NCI-H187 treated with DMSO at 0.1 percent for 48 hours (cell line): ENCODE measurements at places on chromosomes 3 and 15.

DNA sequence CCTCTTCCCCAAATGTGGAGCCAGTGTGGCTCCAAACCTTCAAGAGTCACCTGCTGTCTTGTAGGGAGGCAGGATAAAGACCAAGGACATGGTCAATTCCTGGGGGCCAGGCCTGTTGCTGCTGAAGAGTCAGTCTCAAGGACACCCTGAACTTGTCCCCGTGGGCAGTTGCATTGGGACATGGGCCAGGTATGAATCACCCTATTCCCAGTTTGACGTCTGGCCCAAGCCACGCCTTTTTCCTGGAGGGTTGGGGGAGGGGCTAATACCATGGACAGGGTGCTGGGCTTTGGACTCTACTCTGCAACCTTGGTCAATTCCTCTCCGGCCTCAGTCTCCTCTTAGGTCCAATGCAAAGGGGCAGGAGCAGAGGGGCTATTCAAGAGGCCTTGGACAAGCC is 10.4 kb downstream of the ATP2B2 start:
- DNase-seq = no peak

DNA sequence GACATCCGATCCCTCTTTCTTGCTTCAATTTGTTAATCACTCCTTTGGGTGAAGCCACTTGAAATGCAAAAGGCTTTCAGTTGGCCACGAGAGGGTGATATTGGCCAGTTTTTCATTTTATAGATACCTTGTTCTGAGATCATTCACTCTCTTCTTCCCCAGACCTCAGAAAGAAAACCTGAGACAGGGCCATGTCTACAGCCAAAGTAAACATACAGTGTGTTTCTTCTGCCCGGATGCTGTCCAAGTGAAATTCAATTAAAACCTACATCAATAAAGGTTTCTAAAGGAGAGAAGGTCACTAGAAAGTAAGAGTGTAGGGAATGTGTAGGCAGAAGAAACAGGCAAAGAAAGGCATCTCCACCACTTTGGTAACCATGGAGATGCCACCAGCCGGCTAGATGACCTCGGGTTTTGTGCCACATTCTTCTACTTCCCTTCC is 39.5 kb upstream of the FMN1 start:
- DNase-seq = no peak

- no peak for DNase-seq
These were observed 3.6 kb upstream of the ANPEP start for GRCh38 chr15:89818287-89818686.

DNA sequence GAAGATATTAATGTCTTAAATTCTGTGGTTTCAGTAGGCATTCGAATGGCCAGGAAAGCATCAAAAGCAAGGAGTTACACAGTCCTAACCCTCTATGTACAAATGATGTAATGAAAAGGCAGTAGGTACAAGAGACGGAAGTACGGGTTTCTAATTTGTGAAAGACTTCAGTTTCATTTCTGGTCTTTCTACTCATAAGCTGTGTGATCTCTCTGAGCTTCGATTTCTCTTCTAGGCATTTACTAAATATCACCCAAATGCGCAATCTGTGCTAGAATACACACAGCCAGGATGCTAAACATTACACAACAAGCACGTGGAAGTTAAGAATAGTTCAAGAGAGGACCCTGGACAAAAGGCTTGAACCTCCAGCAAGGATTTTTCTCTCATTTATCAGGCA is 17.9 kb upstream of the STIMATE start:
- no peak for DNase-seq

- DNase-seq = no peak
These were observed 193.4 kb downstream of the SHOX2 start for GRCh38 chr3:157912514-157913451.

GRCh38 chr3:53196575-53197407 is 35.8 kb downstream of the PRKCD start:
- DNase-seq = no peak

GRCh38 chr3:143856252-143856970 is 8.1 kb upstream of the SLC9A9 start:
- no peak for DNase-seq

DNA sequence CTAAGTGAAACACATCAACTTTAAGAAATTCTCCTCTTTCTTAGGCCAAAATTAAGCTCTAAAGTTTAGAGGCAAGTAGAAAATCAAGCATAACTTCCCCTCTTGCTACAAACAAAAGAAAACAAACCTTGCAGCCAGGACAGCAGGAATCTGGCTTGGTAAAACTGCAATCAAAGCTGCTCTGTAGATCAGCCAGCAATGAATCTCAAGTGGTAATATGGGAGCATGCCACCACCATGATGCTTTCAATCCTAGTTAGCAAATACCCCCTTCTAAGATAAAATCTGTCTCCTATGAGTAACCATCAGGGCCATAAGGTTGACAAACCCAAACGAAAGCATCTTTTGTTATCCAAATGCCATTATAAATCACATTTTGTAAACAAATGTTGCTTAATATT is 208.3 kb upstream of the PLSCR5 start:
- no peak for DNase-seq

DNA sequence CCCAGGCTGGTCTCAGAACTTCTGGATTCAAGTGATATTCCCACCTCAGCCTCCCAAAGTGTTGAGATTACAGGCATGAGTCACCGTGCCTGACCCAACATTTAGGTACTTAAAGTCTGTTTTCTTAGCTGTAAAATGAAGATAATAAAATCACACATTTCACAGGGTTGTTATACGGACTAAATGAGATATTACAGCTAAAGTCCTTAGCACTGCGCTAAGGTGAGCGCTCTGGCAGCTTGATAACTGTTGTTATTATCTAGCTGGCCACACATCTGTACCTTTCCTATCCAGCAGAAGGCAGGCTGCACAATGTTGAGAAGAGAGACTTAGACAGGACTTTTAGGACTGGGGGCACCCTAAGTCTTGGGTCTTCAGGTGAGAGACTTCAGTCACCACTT is 2.7 kb upstream of the LIPH start:
- no peak for DNase-seq

- no peak for DNase-seq
These were observed 220.3 kb upstream of the TPM1 start for GRCh38 chr15:62822228-62822627.

DNA sequence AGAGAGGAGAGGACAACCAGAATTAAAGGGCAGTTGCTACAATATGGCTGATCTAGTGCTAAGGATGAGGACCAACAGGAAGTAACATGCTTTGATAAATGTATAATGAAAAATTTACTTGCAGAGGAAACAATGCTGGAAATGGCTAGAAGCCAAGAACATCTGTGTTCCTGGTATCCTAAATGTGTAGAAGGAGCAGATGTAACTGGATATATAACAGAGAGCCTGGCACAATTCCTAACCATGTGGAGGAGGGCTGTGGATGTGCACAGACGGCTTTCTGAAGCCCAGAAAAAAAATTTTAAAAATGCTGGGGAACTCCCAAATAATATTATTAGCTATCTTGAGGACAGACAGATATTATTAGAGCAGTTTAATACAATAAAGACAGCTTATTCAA is 159.4 kb upstream of the GBE1 start:
- no peak for DNase-seq

DNA sequence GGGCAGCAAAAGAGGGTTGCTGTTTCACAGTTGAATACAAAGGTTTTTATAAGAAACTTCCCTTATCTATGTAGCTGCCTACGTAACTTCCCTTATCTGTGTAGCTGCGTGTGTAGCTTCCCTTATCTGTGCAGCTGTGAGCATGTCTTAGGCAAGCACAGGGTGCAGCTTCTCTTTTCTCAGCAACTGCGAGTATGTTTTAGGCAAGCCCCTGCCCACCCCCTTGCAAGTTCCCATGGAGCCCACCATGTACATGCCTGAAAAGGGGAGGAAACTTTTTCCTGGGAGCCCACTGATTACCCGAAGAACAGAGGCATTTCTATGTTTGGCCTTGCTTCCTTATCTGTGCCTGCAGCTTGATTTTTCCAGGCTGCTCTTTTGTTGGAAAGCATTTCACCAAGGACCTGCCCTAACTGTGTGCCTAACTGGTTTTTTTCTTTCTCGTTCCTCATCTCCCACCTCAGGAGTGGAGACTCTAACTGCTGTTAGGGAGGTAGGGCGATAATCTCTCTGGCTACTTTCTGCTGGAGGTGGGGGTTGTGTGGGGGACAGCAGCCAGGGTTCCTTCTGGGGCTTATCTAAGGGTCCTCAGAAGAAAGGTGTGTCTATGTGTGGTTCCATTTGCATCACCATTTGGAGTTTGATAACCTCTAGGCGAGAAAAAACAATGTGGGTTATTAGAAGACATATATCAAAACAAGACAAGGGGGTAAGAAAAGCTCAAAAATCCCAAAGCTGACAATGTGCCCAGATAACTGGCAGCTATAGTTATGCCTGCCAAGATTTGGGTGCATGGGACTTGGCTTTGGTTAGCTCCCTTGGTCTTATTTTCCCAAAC is 26.0 kb downstream of the SORD start:
- DNase-seq = no peak

GRCh38 chr3:190870127-190870526 is 7.6 kb upstream of the GMNC start:
- no peak for DNase-seq

- no peak for DNase-seq
These were observed 65.3 kb downstream of the IGF2BP2 start for GRCh38 chr3:185759512-185759911.

- no peak for DNase-seq
These were observed 65.7 kb upstream of the RGMA start for GRCh38 chr15:93154666-93155065.

DNA sequence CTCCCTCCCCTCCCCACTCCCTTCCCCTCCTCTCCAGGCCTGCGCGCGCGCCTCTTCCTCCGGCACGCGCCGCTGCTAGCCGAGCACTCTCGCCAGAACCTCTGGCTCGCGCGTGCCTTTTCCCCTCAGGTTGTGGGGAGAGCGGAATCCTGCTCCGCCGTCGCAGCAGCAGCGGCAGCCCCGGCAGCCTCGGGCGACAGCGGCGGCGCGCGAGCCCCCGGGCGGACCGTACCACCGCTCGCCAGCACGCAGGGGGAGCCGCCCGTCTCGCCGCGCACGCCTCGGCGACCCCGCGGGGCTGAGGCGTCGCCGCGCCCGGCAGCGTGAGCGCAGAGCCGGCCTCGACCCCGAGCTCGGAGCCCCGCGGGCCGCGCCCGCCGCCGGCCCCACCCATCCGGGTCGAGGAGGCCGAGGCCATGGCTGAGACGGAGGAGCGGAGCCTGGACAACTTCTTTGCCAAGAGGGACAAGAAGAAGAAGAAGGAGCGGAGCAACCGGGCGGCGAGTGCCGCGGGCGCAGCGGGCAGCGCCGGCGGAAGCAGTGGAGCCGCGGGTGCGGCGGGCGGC is at the start of gene CDV3:
Gene CDV3, plus strand, starts transcription at position 58 of the 566 bp plus-strand sequence. Its CDS starts 359 bp downstream, at position 417.
- no peak for DNase-seq

GRCh38 chr3:153722157-153722556 is 399.0 kb upstream of the ARHGEF26 start:
- no peak for DNase-seq

- DNase-seq = no peak
These were observed 425.6 kb downstream of the NR2F2 start for GRCh38 chr15:96756146-96756545.

- no peak for DNase-seq
These were observed 221.3 kb upstream of the LYSMD4 start for GRCh38 chr15:99954361-99955180.

DNA sequence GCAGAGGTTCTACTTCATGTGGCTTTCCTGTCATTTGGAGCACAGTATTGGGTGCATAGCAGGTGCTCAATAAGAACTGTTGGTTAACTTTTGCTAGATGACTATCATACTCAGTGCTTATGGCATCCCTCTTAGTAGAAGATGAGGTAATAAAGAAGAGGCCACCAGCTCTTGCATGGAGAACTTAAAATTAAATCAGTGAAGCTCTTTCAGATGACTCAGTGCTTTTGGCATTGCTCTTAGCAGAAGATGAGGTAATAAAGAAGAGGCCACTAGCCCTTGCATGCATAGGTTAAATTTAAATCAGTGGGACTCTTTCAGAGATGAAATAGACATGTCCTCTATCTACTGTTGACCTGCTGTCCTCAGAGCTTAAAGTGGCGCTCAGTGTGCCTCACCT is 109.4 kb upstream of the FGF7 start:
- no peak for DNase-seq

GRCh38 chr3:140424211-140424610 is 253.7 kb upstream of the TRIM42 start:
- no peak for DNase-seq

DNA sequence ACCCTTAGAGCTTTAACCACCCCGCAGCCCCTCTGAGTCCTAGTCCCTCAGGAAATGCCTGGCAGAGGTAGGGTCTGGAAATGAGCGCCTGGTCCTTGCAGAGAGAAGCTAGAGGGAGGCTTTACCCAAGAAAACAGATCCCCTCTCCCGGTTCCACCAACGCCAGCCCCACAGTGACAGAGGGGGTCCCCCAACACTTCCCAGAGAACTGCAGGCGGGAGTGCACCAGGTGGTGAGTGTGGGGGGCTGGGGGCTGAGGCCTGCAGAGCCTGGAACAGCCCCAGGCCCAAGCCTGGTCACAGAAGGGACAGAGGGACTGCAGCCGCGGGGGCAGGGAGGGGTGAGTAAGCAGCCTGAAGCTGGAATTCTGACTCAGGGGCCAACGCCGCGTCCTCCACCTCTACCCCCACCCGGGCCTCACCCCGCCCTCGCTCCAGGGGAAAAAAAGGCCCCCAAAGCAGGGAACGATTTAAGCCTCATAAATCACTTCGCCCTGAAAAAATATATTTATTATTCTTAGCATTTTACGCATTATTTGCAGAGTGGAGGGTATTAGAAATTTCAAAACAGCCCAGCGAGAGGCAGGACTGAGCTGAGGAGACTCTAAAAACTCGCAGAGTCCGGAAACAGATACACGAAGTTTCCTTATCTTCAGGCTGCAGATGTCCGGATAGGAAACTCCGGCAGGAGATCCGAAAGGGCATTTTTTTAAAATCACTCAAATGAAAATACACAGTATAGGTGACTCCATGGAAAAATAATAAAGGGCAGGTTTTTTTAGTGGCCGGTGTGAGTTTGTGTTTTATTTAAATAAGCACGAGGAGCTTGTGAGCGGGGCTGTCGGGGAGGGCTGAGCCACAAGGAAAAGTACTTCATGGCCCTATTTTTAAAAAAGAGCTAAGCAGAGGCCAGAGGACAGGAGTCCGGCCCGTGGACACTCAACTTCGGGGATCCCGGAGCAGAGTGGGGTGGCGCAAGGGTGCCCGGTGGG is 10.0 kb downstream of the GATA2 start:
- no peak for DNase-seq

DNA sequence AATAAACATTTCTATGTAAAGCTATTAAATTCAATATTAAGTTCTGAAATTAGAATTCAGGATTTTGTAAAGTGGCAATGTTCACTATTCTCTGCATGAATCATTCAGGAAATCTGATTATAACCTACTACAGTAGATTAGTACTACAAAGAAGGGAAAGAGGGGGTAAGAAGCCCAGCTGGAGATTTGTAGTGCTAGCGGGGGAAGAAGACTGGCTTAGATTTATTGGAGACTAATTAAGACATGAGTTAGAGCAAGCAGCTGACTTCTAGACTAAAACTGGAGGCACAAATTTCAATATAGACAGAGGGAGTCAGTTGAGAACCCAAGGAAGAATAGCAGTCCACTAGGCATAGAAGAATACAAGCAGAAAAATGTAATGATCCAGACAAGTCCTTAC is 55.8 kb upstream of the SETMAR start:
- no peak for DNase-seq

GRCh38 chr15:83947156-83947555 is 288.4 kb upstream of the GOLGA6L4 start:
- DNase-seq = no peak
